ENCODE measurements at places on chromosomes 12 and 14.
A peak's percentile ranks its signal among the peaks of the same experiment; 100 is the strongest.

DNA sequence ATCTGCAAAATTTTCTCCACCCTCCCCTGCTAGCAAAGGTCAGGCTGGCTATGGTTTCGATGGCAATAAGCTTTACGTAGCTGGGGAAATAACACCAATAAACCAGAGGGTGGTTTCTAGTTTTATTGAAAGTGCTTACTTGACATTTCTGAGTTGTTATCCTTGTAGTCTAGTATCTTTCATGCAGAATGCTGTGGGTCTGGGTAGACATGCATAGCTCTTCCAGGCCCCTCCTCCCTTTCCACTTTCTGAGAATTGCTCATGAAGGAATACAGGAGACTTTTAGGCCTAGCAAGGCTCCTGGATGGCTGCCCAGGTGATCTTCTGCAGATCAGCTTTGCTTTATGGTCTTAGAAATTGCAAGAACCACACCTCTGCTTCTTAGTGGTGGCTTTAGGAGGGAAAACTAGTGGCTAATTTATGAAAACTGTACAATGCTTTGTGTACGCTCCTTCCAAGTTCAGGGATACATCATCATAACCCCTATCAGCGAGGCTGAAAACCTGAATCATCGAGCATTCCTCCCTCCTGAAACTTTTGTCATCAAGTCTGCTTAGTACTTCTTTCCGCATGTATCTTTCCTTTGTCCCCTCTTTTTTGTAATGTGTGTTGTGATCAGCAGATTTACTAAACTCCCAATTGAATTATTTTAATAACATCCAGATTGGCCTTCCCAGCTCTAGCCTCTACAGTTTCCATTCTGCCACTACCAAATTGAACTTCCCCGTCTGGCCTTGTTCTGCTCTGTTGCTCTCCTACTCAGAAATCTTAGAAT is 473.0 kb downstream of the RAD51B start:
- DNase-seq, result no peak

DNA sequence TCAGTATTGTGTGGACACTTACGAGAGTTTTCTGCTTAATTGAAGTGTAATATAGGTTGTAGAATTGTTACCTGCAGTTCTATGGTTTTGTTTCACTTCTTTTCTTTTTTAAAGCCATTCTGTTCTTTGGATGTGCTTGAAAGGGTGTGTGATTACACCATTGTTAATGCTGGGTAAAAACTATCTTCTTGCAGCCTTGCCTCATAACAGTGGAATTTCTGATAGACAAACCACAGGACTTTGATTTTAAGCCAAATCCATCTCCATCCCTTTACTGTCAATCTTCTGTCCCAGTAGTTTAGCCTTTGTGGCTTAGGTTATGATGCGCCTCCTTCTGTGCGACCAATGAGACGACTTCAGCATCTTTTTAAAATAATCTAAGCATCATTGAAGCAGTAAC is 182.3 kb downstream of the PELI2 start:
- DNase-seq, result peak; percentile 90

- no peak for DNase-seq
These were observed 201.2 kb downstream of the DAD1 start for GRCh38 chr14:22387776-22388241.

DNA sequence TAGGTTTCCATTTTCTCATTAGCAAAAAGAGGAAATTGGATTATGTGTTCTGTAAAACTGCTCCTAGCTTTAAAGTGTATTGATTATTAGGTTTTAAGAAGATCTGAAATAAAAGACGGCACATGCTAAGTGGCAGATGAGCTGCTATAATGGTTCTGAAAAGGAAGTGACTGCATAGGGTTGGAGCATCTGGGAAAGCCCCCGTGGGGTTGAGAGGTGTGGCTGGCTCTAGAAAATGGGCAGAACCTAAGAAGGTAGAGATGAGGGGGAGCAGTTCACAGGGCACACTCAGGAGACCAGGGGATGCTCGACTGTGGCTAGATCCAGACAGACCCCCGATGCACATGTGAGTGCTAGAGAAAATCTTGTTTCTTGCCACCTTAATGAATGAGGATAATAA is 1.9 kb downstream of the IFNG-AS1 start:
- DNase-seq, result no peak

DNA sequence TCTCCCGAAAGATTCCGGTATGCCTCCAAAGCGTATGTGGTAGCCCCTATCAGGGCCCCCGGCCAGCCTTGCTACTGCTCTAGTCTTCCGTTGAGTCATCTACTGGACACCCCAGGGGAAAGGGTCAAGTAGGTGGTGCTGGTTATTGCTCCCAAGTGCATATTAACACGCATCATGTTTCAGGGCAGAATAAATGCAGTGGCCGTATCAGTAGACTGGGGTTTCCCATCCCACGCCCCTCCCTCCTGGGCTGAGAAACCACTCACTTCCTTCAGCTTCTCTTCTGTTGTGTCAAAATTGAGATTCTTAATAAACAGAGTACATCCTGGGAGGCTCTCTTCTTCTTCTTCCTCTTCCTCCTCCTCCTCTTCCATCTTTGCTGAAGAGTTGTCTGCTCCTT is 39.3 kb downstream of the RBM19 start:
- DNase-seq, result no peak

- no peak for DNase-seq
These were observed 79.6 kb downstream of the HMGA2 start for GRCh38 chr12:65903691-65904383.

DNA sequence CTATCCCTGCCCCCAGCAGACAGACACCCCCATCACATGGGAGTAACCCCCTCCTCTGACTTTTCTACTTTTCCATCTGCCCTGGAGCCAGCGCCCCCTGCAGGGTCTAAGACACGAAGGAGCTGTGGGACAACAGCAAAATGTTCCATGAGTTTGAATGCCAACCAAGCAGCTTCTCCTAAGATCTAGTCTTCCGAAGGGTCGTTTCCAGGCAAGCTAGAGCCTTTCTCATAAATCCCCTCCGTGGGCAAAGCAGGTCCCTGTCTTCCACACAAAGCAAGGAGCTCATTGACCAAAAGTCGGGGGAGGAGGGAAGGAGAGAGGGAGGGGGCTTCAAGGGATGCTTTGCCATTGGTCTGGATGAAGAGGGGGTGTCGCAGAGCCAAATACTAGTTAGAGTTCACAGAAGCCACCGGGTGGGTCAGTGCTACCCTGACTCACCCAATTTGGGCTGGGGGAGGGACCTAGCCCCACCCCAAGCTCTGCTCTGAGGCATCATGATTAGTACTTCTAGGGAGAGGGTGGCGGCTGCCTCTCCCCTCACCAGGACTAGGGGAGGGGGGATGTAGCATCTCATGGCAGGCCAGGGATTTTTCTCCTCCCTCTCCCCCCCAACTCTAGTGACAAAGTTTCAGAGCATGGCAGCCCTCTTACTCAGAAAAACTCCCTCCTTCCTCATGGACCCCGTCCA is 1.6 kb downstream of the MSI1 start:
- DNase-seq, result no peak

- DNase-seq, result no peak
These were observed 16.3 kb downstream of the ERC1 start for GRCh38 chr12:1007276-1007675.

DNA sequence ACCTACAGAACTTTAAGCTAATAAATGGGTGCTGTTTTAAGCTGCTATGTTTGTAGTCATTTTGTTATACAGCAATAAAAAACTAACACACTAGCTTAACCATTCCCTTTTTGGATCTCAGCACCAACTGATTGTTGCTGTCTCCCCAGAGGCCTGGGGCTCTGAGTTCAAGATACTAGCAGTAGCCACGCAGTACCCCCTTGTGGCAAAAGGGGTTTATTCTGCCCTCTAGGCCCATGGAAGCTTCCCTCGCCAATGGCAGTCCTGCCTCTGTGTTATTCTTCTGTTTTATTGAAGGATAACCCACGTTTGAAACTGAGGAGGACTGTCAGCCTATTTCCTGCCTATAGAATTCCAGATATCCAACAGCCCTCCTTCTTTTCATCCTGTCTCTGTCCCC is 455.3 kb upstream of the ATP2B1 start:
- no peak for DNase-seq

DNA sequence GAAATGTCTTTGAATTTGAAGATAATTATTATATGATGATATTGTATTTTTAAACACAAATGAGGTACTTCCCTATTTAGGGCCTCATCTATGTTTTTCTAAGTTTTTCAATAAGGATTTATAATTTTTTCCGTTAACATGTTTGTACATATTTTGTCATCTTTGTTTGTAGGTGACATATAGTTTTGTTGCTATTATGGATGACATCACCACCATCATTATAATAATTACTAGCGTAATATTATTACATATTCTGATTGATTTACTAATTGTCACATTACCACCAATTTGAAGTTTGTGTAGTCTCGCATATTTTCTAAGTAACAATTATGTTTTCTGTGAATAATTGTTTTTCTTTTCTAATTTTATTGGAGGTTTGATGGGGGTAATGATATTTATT is 147.2 kb upstream of the DAAM1 start:
- no peak for DNase-seq

GRCh38 chr12:12741660-12742059 is 24.5 kb downstream of the CDKN1B start:
- no peak for DNase-seq

DNA sequence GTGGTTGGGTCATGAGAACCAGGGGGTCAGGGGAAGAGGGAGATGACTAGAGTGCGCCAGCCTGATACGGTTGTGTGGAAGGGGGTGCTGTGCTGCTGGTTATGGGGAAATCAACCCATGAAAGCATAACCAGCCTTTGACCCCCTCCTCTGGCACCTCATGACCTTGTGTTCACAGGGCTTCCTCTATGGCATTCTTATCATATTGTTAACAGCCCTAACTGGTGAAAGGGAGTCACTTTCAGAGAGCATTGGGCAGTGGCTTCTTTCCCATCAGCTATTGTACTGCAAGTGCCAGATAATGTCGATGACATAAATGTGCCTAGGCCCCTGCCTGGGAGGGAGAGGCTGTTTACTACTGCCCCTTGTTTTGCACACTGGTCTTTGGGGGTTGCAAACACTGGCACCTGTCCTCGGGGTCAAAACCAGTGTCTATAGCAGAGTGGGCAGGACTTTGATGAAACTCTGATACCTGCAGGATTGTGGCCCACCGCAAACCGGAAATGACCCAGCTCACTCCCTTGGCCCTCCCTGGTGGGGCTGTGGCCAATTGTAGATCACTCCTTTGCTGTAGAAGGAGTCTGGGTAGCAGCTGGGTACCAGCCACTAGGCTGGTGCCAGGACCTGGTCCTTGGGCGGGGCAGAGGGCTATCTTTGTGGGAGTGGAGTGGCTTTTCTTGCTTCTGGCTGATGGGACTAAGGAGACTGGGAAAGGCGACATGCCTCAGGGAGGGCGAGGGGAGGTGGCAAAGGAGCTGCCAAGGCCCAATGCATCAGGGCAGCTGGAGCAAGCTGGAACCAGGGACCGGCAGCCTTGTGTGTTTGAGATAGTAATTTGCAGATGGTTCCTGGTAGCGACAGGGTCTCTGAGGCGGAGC is 634 bp upstream of the TMEM63C start:
- no peak for DNase-seq

DNA sequence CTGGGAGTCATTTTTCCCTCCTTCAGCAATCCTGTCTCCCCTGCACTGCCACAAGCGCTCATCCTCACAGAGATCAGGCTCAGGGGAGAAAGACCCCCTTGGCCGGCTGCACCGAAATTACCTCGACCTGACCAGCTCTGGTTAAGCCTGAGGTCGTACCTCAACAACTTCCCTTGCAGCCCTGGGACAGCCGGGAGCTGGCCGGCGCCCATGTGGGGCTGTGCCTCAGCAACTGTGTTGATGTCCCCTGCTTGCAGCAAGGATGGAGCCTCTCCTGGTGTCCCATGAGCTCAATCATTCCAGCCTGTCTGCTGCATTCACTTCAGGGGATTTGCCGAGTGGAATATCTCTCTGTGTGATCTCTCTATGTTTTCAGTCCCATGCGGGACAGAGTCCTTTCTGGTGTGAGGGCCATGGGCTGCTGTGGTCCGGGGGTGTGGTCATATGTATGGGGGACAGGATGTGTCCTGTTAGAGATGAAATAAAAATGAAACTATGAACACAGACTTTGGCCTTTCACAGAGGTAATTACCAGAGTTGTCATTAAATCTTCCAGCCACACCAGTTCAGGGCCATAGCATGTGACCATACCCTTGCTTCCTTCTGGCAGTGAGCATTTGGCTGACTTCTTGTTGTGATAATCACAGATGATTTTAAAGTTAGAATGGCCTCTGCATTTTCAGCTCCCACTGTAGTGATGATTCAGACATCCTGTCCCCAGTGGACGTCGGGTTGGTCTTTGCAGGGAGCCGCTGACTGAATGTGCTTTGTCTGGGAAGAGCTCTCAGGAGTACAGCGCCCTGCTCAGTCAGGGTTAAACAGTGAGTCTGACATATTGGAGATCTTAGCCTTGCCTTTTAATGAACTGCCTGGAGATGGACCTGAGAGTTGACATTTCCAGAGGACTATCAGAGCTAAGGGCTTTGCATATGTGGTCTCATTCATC is 405.9 kb downstream of the AACS start:
- no peak for DNase-seq

- DNase-seq, result no peak
These were observed 179.8 kb downstream of the GALC start for GRCh38 chr14:87813211-87813610.

- no peak for DNase-seq
These were observed 57.5 kb upstream of the PIWIL1 start for GRCh38 chr12:130280231-130280630.

DNA sequence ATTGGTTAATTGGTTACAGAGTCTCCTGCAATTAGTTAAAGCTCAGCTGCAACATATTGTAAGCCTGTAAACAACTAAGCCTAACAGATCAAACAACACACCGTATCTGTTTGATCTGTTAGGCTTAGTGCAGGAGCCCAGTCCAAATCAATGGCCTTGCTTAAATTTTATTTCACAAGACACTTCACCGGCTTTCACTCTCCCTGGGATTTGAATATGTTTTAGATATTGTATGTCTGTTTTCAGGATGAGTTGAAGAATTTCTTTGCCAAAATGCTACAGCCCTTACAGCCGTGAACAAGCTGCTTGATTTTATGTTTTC is 5.5 kb upstream of the RNASE1 start:
- DNase-seq, result no peak

GRCh38 chr14:29671034-29671433 is 256.6 kb downstream of the PRKD1 start:
- DNase-seq, result no peak

- DNase-seq, result no peak
These were observed 408.3 kb downstream of the EGLN3 start for GRCh38 chr14:33542338-33543287.

DNA sequence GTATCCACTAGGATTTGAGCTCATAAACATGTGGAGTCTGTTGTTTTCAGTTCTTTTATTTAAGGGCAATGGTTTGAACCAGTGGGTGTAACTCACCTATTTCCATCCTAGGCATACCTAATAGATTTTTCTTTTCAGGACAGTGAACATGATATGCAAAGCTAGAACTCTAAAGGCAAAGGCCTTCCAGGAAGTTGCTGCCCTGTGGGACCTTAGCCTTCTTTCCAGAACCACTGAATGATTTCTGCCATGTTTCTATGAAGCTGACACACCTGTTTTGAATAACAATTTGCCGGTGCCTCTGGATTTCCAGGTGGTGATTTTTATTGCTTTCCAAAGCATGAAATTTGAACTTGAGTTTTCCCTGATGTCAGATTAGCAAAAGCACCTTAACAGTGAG is 372.9 kb upstream of the FAR2 start:
- DNase-seq, result no peak
